ENCODE measurements at places on chromosomes 7 and 10. TPM values are rescaled to one million over a fixed set of nuclear protein-coding genes. Genes with fewer than 3 reads are reported as not detected.

The GRID2IP gene
- total RNA-seq, result 0.28 TPM

The CDHR1 gene
- 0.52 TPM for total RNA-seq

DNA sequence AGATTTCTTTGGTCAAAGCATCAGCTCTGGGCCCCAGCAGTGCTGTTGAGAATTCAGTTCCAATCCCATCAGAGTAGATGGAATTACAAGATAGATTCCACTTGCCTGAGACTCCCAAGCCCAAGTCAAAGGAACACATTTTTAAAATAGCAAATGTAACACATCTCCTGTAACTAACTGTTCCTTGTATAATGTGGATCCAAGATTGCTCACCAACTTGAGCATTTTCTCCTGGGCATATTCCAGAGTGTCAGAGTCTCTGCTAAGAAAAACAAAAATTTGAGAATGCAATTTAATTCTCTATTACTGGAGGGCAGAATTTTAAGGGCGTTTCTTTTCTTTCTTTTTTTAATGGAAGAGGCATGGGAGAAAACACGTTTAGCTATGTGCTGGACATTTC lies 136.7 kb downstream of the NEBL start:
- H3K27ac ChIP-seq, result no peak overlapping the region
- H3K27me3 ChIP-seq, result no peaks in the 10 kb centered on the region
- no peak overlapping the region for H3K4me3 ChIP-seq
- no peaks in the 10 kb centered on the region for H3K36me3 ChIP-seq
- H3K4me1 ChIP-seq, result no peaks in the 10 kb centered on the region

DNA sequence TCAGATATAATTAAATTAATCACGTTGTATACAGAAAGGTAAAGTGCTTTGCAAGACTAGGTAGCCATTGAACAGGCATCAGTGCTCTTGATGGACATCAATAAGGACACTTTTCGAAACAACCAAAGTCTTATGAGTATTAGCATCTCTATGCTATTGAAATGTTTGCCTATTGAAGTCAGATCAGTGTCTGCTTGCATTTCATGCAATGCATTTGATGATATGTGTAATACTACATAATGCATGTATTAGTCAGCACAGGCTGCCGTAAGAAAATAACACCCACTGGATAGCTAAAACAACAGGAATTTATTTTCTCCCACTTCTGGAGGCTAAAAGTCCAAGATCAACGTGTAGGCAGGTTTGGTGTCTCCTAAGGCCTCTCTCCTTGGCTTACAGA lies 209.3 kb upstream of the PLXDC2 start:
- no peak for DNase-seq
- H3K27ac ChIP-seq, result no peak overlapping the region
- no peak overlapping the region for H3K4me3 ChIP-seq
- H3K4me1 ChIP-seq, result no peaks in the 10 kb centered on the region
- H3K27me3 ChIP-seq, result no peaks in the 10 kb centered on the region
- no peaks in the 10 kb centered on the region for H3K36me3 ChIP-seq

DNA sequence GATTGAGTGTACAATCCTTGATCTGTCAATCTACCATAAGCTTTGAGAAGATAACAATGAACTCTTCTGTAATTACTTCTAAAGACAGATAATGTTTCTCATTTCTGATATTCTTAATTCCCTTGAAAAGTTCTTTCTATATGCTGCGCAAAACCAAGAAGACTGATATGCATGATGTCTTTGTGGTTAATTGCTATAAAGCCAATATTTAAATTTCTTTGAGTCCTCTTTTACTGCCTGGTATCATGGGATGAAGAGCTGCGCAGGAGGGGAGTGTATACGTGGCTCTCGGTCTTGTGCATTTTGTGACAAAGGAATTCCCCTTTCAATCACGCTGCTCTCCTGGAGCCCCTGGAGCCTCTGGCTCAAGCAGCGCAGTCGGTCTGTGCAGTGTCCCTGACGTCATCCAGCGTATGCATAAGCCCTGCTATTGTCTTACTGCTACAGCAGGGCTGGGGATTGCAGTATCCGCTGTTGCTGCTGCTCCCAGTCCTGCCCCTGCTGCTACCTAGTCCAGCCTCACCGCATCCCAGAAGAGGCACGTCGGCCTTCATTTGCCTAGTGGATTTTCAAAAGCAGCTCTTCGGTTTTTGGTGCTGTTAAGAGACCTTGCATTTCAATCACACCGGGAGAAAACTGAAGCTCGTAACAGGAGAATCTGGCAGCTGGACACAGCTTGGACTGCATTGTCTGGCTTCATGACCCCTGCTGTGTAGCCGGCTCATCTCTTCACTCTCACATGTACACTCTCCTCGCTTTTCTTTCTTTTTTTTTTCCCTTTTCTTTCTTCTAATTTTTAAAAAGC lies 66.7 kb downstream of the ST7 start:
- H3K27me3 ChIP-seq, result no peaks in the 10 kb centered on the region
- H3K36me3 ChIP-seq, result no peaks in the 10 kb centered on the region
- DNase-seq, result no peak

DNA sequence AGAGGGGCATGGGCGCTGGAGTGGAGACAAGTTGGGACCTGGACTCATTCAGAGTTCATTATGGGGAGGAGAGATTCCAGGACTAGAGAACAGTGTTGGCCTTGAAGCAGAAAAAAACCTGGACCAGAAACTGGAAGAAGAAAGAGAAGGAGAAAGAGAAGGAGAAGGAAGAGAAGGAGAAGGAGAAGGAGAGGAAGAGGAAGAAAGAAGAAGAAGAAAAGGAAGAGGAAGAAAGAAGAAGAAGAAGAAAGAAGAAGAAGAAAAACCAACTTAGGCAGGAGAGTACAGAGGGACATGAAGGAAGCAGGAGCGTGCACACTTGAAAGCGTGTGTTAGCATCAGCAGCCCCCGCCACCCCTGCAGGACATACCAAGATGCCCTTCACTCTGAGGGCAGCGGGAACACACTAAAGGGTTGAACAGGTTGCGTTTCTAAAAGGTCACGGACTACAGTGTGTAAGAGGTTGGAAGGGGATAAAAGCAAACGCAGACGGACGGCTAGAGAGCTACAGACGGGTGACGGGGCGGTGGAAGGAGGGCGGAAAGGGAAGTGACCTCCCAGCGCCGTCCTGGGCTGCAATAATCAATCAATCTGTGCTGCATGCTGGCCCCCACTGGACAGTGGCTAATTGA lies 95.3 kb downstream of the SEC61G start:
- no peak for DNase-seq
- peaks cover 5% of the 10 kb centered on the region for H3K27me3 ChIP-seq
- no peaks in the 10 kb centered on the region for H3K36me3 ChIP-seq
- H3K27ac ChIP-seq, result no peak overlapping the region

DNA sequence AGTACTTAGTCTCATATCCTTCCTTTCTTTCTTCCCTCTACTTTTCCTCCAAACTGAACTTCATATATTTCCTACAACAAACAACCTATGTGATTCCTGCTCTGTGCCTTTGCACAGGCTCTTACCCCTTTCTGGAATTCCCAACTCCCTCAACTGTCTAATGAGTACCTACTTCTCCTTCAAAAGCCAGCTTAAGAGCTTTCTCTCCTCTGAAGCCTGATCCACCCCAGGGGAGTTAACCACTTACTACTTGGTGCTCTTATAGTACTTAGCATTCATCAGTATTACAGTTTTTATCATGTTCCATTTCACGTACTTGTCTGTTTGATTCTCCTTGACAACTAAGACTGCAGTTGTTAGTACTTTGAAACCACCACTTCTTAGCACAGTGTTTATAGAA lies 246.1 kb downstream of the LRRTM3 start:
- no peaks in the 10 kb centered on the region for H3K27me3 ChIP-seq
- no peaks in the 10 kb centered on the region for H3K4me1 ChIP-seq

- no peaks in the 10 kb centered on the region for H3K27me3 ChIP-seq
- no peak overlapping the region for H3K4me3 ChIP-seq
- no peak for DNase-seq
- no peaks in the 10 kb centered on the region for H3K36me3 ChIP-seq
Measured at GRCh38 chr7:16046041-16046440, 359.6 kb upstream of the MEOX2 start.

GRCh38 chr10:13253726-13254125 lies 19.6 kb upstream of the UCMA start:
- DNase-seq, result no peak
- no peak overlapping the region for H3K27ac ChIP-seq
- no peaks in the 10 kb centered on the region for H3K4me1 ChIP-seq
- no peaks in the 10 kb centered on the region for H3K36me3 ChIP-seq
- no peak overlapping the region for H3K4me3 ChIP-seq

DNA sequence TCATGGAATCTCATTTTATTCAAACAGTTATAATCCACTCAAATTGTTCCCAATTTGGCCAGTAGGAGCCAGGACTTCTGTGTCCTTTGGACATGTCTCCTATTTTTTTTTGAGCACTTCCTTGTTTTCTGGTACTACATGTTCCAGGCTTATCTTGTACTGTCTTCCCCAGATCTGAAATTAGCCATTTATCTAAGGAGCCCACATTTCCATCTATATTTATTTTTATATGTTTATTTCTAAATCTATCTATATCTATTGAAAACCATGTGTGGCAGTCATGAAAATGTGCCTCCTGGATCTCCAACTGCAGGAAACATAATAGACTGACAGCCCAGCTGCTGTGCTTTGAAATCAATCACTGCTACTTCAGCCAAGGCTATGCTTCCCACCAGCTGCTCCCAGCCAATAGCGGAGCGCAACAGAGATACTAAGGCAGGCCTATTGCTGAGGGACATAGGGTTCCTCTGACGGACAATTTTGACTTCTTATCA lies 147.1 kb downstream of the LRRC4 start:
- no peaks in the 10 kb centered on the region for H3K36me3 ChIP-seq
- no peaks in the 10 kb centered on the region for H3K4me1 ChIP-seq
- H3K4me3 ChIP-seq, result no peak overlapping the region
- no peaks in the 10 kb centered on the region for H3K27me3 ChIP-seq
- no peak overlapping the region for H3K27ac ChIP-seq

All from thymus (tissue), 14 donors.